ENCODE measurements at places on chromosomes 13 and 19. TPM values are rescaled to one million over a fixed set of nuclear protein-coding genes. Genes with fewer than 3 reads are reported as not detected.

DNA sequence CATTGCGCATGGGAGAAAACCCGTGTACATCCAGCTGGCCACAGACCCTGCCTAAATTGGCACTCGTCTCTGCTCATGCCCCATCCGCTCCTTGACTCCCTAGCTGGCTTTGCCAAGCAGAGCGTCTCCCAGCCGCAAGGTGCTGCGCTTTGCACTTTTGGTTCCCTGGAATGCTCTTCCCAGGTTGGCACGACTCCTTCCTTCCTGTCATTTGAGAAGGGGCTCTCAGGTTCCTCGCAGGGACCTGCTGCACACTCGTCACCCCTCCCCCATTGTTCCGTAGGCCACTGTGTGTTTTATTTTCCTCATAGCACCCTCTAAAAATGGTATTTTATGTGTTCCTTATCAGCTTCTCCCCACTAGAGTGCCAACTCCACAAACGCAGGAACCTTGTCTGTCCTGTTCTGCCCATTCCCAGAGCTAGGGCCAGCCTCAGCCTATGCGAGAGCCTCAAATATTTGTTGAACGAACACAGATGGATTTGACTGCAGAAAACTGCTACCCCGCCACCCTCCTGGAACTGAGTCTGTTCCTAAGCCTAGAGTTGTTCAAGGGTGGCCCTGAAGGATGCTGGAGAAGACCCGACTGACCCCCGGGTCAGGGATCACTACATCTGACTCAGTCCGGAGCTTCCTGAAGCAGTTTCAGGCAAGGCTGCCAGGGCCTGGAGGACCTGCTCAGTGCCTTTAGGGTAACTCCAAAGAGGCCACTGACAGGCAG is 8.4 kb upstream of the CEBPA start:
- no peak for DNase-seq

DNA sequence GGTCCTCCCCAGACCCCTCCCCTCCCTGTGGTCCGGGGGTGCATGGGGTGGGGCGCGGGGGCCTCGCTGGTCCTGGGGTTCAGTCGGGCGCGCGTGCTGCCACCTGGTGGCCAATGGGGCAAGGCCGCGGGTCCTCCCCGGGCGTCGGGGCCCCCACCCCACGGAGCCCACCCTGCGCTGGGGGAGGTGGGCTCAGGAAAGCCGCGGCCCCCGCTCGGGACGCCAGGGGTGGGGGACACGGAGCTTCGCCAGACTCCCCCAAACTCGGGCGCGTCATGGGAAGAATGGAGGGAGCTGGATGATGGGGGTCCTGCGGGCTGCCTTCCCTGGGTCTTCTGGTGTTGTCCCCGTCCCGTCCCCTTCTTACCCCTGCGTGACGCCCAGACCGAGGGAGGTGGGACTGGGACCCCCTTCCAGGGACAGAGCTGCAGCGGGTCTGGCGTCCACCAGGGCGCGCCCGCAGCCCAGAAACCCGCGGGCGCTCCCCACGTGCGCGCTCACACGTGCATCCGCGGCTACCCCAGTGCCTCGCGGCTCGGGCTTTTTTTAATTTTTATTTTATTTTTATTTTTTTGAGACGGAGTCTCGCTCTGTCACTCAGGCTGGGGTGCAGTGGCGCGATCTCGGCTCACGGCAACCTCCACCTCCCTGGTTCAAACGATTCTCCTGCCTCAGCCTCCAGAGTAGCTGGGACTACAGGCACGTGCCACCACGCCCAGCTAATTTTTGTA is 19.8 kb upstream of the TCF3 start:
- no peak for DNase-seq

- no peak for DNase-seq
These were observed 15.9 kb upstream of the ATF5 start for GRCh38 chr19:49912965-49913685.

The PBX4 gene
- total RNA-seq = not detected

DNA sequence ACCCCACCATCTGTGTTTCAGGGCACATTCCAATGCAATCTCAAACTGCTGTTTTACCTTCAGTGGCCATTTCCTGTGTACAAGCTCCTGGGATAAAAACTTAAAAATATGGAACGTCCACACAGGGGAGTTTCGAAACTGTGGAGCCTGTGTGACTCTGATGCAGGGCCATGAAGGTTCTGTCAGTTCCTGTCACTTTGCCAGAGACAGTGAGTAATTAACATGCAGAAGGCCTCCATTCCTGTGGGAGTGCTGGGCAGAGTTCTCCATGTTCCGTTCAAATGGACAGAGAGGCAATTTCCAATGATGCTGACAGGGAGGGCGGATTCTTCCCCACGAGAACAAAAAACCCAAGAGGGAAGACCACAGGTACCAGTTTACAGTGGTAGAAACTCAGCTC is 24.4 kb downstream of the WDR88 start:
- DNase-seq = no peak

The KLK14 gene
- total RNA-seq = not detected

The RNF6 gene
- total RNA-seq = 13.2 TPM

- DNase-seq = no peak
These were observed 160.0 kb upstream of the ATXN8OS start for GRCh38 chr13:69947582-69947981.

Measured in uterus (tissue), 4 donors.